Activated naive CD8-positive, alpha-beta T cell treated with anti-CD3 and anti-CD28 coated beads, Interleukin-2, amount 10 ng/mL, durations not matched to agents 7 days and 5 days (primary cell): ENCODE measurements at places on chromosomes 3 and 15. TPM values are rescaled to one million over a fixed set of nuclear protein-coding genes. Genes with fewer than 3 reads are reported as not detected.

The RAB11A gene
- 141 TPM for total RNA-seq

DNA sequence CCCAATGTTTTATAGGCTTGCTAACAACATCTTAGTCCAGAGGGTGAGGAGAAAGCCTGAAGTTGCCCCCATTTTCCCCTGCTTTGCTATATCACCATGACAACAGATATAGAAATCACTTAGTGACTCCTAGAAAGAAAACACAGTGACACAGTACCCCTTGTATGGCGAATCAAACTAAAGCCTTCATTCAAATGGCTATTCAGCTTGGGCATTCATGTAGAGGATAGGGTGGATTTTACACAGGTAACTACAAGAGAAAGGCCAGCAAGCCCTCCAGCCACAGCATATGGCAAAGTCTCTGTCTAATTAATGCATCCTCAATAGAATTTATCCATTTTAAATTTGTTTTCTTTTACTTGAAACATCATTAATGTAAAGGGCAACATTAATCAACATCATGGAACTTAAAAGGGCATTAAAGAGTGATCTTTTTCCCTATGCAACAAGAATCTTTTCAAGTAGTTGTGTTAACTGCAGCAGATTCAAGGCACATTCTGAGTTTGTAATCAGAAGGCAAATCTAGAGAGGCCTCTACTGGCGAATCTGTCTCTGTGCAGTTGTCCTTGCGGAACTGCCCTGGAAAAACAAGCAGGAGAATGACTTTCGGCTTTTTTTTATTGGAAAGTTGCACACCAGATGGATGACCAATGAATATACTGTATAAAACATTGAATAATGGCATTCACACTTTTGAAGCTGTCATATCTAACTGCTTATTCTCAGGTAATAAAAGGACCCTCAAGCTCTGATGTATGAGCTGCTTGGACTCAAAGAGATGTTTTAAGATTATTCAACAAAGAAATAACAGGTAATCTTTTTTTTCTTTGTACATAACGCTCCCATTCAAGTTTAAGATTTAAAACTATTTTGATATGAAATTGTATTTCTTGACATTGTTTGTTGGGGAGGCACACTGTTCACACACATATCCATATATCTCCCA is 621.7 kb upstream of the AGTR1 start:
- no peak for DNase-seq

GRCh38 chr15:48324949-48325348 is 6.3 kb upstream of the DUT start:
- no peak for DNase-seq

The SHQ1 gene
- 22.2 TPM for total RNA-seq

The GCSAM gene
- 11.8 TPM for total RNA-seq

The EIF4A2 gene
- total RNA-seq, result 479 TPM

DNA sequence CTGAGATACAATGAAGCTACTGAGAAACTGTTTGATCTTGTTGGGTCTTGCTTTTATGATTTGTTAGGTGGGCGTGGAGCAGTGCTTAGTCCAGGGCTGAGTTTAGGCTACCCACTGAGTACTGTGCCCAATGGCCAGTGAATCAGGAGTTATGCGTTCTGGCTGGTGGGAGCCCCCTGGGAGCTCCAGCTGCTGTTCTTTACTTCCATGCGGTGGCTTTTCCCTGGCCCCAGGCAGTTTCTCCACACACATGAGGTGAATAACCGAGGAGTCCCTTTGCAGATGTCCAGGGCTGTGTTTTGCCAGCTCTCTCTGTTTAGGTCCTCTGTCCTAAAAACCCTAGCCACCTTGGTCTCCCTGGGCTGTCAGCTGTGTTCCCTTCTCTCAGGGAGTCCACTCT is 106.5 kb downstream of the KLF13 start:
- no peak for DNase-seq

The STRA6 gene
- not detected for total RNA-seq

DNA sequence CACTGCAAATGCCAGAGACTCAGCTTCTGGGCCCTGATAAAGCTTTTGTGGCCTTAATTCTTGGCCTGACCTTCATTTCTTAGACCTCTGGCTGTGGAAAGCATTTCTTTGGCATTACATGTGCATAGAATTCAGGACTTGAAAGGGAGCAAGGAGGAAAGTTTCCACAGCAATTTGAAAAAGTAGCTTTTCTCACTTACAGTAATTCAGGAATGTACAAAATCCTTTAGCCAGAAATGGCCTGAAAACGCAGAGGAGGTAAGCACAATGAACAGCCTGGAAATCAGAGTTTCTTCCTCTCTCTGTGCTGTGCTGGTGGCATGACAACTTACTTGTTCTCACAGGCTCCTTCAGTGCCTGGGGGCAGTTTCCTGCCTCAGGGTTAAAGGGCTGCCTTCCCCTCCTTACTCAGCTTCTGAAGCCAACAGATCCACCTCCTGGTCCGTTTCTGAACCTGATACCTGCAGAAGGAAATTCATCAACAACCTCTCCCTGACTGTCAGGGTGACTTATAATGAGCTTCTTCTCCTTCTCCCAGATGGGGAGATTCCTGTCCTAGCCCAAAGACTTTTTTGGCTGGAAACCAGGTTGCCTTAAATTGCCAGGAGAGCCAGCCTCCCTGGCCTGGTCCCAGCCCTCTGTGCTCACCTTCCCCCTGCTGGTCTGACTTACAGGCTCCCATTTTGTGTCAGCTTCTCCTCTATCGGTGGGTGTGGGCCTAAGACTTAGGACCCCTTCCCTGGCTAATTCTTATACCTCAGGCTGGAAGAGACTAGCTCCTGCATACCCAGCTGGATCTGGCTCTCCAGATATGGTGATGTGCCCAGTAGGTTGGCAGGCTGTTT is 102.3 kb downstream of the MYRIP start:
- no peak for DNase-seq

DNA sequence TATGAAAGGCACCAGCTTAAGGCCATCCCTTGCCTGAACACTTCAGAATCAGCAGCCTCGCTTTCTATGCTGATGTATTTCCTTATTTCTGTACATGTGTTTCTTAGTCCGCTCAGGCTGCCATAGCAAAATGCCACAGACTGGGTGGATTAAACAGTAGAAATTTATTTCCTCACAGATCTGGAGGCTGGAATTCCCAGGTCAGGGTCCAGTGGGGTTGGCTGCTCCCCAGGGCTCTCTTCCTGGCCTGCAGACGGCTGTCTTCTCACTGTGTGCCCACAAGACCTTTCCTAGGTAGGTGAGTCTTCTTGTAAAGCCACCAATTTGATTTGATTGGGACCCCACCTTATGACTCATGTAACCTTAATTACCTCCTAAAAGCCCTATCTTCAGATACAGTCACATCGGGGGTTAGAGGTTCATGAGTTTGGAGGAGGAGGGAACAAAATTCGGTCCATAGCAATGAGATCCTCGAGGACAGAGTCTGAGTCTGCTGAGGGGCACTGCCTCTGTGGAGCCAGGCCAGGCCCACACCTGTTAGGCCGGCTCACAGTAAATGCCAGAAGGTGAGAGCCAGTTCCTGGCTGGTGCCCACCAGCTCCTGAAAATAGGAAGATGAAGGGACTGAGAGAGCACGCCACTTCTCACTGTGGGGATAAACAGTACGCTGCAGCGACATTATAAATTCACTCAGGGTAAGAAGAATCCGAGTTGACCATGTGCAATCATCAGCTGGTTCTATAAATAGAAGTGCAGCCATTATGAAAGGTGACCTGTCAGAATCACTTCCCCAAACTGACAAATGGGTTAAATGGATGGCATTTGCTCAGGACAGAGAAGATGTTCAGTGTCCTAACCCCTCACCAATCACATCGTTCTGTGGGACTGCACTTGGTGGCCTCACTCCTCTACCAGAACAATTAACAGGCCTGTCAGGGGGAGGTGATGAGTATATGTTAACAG is 41.1 kb downstream of the CTXND1 start:
- DNase-seq, result no peak

DNA sequence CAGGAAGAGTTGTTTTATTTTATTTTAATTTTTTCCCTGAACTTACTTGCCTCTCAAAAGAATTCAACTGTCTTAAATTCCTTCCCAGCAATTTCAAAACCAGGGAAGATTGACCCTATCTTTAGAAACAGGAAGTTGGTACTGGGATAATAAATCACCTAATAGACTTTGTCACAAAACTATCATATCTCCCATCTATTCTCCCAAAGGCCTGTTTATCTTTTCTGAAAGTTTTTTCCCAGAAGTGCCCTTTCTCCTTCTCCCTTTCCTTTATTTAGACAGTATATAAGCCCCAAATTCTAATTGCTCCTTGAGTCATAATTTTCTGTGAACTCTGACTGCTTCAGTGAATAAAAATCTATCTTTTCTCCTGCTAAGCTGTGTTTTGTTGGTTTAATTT is 2.9 kb upstream of the RNF7 start:
- no peak for DNase-seq

DNA sequence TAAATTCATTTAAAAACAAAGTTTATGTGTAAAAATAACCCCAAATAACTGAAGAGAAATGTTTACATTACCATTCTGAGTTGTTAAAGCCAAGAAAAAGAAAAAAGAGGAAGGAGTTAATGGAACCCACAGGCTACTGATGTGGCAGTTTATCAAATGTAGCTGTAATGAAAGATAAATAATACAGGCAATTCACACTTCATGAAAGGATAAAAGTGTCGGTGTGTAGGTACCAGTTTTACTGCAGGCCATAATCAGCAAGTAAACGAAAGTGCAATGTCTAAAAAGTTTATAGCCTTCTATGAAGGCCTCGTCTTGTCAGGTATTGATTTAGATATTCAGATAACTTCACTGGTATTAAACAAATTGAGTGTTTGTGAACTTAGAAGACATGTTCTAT is 164.6 kb downstream of the DPH6 start:
- DNase-seq, result no peak

GRCh38 chr3:98914210-98915080 is 12.9 kb upstream of the DCBLD2 start:
- no peak for DNase-seq

DNA sequence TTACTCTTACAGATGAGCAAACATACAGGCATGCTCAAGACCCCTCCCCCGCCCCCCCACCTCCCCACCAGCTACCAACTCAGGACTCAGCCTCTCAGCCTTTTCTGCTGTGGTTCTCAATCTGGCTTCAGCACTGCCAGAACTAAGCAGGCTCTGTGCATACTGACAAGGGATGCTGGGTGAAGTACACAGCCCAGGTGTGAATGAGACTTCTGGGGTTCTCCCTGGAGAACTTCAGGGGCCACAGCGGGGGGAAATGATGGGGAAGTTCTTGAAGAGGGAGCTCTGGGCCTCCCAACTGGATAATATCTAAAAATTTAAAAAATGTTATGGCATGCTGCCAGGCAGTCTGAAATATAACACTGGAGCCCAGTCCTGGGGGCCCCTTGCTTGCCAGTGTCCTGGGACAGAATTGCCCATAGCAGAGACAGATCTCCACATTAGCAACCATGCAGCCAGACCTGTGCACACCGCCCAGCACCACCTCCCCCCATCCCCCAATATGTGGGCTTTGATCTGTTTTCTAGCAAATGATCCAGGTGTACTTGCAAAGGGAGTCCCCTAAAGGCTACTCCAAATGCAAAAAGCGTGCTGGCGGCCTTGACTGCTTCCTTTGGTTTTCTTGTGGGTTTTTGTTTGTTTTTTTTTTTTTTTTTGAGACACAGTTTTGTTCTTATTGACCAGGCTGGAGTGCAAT is 41.4 kb downstream of the PGPEP1L start:
- no peak for DNase-seq

DNA sequence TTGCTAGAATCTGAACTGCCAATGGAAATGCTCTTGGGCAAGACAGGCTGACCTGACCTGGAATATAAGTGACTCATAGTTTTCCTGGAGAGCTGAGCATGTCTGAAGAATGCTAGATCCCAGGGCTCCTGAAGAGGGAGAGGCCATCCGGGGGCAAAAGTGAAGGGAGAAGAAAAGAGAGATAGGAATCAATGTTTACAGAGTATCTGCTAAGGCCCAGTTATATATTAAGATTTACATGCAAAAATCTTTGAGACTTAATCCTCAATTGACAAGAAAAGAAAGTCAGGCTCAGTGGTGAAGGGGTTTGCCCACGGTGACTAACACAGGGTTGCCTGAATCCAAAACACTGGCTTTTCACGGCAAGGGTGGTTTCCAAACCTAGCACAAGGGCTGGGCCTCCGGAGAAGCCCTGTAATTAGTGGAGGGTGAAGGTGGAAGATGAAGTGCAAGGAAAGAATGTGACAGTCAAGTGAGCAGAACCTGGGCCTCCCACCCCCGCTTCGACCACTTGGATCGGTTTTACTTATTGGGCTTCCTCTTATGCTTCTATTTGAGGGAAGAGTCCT is 91.7 kb upstream of the FGF12 start:
- no peak for DNase-seq

The GRIP2 gene
- not detected for total RNA-seq

GRCh38 chr15:97993310-97993738 is 32.8 kb downstream of the ARRDC4 start:
- no peak for DNase-seq

- DNase-seq, result no peak
Measured at GRCh38 chr15:99954361-99955180, 221.3 kb upstream of the LYSMD4 start.

The MORC1 gene
- not detected for total RNA-seq

The SLC28A1 gene
- not detected for total RNA-seq

- DNase-seq, result no peak
Measured at GRCh38 chr3:84136425-84136824, 822.4 kb upstream of the CADM2 start.

- DNase-seq, result peak; percentile 66
Measured at GRCh38 chr15:85582131-85583079, 202.0 kb downstream of the AKAP13 start.

The EPHB1 gene
- 0.39 TPM for total RNA-seq

DNA sequence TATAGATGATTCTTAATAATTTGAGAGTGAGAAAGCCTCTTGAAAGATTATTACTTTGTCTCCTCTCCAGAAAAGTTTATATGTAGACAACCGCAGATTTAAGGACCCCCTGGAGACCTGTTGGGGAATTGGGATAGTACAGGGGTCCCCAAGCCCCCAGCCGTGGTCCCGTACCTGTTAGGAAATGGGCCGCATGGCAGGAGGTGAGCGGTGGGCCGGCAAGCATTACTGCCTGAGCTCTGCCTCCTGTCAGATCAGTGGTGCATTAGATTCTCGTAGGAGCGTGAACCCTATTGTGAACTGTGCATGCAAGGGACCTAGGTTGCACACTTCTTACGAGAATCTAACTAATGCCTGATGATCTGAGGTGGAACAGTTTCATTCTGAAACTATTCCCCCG is 78.3 kb downstream of the PFN2 start:
- DNase-seq, result no peak

- no peak for DNase-seq
Measured at GRCh38 chr3:65091565-65091964, 403.8 kb upstream of the ADAMTS9 start.

- no peak for DNase-seq
Measured at GRCh38 chr3:160709477-160710182, 32.7 kb downstream of the ARL14 start.

GRCh38 chr15:64915518-64916227 is 4.0 kb downstream of the ANKDD1A start:
- no peak for DNase-seq

The PLSCR5 gene
- total RNA-seq, result not detected

The CAMKV gene
- total RNA-seq, result not detected

- no peak for DNase-seq
Measured at GRCh38 chr15:58442122-58442521, 10.3 kb downstream of the LIPC start.

GRCh38 chr15:85704720-85705429 is 89.8 kb downstream of the KLHL25 start:
- no peak for DNase-seq
